HuH-7 (cell line): ENCODE measurements at places on chromosomes 7 and 10.

- peak; percentile 4 for DNase-seq
These were observed 266.6 kb downstream of the POLR1F start for GRCh38 chr7:19442016-19442785.

DNA sequence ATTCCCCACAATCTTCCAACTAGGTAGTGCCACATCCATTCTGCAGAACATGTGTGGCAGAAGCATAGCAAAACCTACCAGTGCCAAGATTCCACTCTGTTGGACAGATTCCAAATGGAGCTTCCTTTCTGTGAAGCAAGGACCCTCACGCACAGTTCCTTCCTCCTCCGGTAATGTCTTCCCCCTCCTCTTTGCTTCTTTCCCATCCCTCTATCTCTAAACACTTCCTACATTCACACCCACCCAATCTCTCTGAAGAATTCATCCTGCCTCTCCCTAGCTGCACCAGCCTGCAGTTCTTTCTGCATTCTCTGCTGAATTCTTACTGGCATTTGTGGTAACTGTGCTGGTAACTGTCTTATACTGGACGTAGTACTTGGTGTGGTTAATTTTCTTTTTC, 124.9 kb downstream of the RNLS start:
- no peak for DNase-seq

GRCh38 chr10:72024596-72024995, 60.4 kb downstream of the CHST3 start:
- DNase-seq, result no peak

- DNase-seq, result no peak
These were observed 303.9 kb upstream of the KCND2 start for GRCh38 chr7:119969054-119969453.

GRCh38 chr10:116098411-116099022, 174.5 kb downstream of the GFRA1 start:
- no peak for DNase-seq

DNA sequence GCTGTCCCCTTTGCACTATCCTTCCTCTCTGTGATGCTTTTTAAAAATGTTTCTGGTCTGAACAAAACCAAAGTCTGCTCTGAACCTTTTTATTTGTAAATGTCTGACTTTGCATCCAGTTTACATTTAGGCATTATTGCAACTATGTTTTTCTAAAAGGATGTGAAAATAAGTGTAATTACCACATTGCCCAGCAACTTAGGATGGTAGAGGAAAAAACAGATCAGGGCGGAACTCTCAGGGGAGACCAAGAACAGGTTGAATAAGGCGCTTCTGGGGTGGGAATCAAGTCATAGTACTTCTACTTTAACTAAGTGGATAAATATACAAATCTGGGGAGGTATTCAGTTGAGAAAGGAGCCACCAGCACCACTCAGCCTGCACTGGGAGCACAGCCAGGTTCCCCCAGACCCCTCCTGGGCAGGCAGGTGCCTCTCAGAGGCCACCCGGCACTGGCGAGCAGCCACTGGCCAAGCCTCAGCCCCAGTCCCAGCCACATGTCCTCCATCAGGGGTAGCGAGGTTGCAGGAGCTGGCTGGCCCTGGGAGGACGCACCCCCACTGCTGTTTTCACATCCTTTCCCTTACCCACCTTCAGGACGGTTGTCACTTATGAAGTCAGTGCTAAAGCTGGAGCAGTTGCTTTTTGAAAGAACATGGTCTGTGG, 11.4 kb upstream of the CSGALNACT2 start:
- DNase-seq, result no peak
